ENCODE measurements at places on chromosomes 16 and 17.

DNA sequence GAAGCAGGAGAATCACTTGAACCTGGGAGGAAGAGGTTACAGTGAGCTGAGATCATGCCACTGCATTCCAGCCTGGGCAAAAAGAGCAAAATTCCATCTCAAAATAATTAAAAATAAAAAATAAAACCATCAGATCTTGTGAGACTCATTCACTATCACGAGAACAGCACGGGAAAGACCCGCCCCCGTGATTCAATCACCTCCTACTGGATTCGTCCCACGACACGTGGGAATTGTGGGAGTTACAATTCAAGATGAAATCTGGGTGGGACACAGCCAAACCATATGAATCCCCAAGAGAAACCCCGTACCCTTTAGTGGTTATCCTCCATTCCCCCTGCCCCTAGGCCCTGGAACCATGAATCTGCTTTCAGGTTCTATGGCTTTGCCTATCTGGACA, 15.4 kb upstream of the MGAT5B start:
- no peak for DNase-seq

GRCh38 chr17:16425202-16425601, 9.8 kb downstream of the TRPV2 start:
- DNase-seq = no peak

DNA sequence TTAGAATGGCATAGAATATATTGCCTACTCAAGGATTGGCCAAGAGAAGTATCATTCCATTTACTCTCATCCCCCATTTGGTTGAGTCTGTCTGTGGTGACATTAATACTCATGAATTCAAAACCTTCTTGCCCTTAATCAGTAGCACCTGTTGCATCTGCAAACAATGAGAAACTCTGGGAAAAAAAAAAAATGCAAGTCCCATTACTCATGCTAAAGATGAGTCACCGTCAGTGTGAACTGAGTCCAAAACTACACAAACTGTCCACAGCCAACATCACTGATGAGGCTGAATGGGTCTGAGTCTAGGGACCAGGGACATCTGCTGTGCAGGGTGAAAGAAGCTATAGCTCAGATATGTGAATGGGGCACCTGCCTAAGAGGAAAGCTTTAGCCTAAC, 96.9 kb upstream of the ADAMTS18 start:
- DNase-seq = no peak

GRCh38 chr17:82126556-82127314, 28.7 kb upstream of the FASN start:
- DNase-seq = no peak

GRCh38 chr17:80845069-80845862, 146.4 kb upstream of the CHMP6 start:
- no peak for DNase-seq

- peak; percentile 56 for DNase-seq
Observed at GRCh38 chr17:4499431-4500190, 930 bp downstream of the SPNS2 start.

- no peak for DNase-seq
Observed at GRCh38 chr17:16427020-16427419, 11.6 kb downstream of the TRPV2 start.

DNA sequence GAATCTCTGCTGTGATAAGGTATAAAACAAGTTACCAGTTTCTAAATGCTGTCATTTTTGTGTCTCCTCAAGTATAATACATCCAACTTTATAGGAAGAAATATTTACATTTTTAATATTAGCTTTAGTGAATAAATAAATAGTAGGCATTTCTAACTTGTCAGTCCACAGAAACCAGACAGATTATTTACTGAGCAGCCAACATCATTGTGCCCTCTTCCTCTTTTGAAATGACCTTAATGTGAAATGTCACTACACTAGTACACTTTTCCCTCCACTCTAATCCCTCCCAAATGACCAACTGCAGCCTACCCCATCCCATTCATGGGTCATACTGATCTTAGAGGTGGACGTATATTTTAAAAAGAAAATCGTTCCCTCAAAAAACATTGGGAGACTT, 9.2 kb downstream of the STXBP4 start:
- no peak for DNase-seq

- DNase-seq = no peak
Observed at GRCh38 chr17:27354491-27355081, 60.7 kb downstream of the WSB1 start.

GRCh38 chr16:70713342-70713741, 27.5 kb upstream of the MTSS2 start:
- DNase-seq = no peak

DNA sequence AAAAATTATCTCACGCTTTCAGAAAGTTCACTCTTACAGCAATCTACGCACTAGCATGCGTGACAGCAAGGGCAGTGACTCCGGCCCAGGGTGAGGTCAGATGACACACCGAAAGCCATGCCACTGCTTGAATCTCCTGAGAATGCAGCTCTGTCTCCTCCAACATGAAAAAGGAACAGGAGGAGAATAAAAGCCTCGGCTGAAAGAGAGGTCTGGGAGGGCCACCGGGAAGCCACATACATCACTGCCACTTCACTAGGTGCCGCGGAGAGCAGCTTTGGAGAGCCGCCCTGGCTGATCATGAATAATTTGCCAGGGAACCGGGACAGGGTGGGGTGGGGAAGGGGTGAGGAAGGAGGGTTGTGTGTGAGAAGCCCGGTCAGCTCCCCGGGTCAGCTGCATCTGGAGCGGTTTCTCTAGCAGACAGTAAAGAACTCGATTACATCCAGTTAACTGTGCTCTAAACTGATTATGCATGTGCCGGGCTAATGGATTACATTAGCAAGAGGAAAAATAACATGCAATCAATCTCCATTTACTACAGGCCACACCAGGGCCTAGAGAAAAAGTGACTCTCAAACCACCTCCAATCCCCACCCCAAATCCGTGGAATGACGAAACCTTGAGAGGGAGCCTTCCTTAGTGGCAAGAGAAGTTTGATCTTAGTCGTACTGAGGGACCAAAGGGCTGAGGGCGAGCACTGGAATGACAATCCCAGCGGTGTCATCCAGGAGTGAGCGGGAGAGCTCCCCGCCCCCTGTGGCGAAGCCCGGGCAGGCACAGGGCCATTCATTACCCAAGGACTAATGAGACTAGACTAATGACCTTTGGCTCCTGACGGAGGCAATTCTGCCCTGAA, 100.3 kb downstream of the ZFHX3 start:
- no peak for DNase-seq

DNA sequence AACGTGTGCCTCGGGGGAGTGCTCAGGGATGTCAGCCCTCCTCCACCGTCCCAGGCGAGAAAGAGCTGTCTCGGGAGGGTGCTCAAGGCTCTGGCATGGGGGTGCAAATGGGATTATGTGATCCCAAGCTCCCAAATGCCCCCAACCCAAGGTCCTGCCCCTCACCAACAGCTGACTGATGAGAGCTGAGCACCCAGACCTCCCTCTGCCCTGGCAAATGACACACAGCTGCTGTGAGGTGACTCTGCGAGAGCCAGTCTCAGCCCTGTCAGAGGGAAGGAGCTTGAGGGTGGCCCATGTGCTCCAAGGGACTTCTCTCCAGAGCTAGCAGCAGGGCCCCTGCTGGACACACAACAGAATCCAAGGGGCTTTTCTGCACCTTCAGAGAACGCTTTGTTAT, 7.7 kb downstream of the CDH5 start:
- DNase-seq = no peak

GRCh38 chr17:64615028-64615677, 47.0 kb downstream of the SMURF2 start:
- no peak for DNase-seq

GRCh38 chr16:18969855-18970240, 13.9 kb upstream of the TMC7 start:
- no peak for DNase-seq

GRCh38 chr16:70715055-70715858, 29.4 kb upstream of the MTSS2 start:
- DNase-seq = peak; percentile 90

GRCh38 chr17:30433514-30433913, 43.7 kb upstream of the GOSR1 start:
- DNase-seq = no peak

DNA sequence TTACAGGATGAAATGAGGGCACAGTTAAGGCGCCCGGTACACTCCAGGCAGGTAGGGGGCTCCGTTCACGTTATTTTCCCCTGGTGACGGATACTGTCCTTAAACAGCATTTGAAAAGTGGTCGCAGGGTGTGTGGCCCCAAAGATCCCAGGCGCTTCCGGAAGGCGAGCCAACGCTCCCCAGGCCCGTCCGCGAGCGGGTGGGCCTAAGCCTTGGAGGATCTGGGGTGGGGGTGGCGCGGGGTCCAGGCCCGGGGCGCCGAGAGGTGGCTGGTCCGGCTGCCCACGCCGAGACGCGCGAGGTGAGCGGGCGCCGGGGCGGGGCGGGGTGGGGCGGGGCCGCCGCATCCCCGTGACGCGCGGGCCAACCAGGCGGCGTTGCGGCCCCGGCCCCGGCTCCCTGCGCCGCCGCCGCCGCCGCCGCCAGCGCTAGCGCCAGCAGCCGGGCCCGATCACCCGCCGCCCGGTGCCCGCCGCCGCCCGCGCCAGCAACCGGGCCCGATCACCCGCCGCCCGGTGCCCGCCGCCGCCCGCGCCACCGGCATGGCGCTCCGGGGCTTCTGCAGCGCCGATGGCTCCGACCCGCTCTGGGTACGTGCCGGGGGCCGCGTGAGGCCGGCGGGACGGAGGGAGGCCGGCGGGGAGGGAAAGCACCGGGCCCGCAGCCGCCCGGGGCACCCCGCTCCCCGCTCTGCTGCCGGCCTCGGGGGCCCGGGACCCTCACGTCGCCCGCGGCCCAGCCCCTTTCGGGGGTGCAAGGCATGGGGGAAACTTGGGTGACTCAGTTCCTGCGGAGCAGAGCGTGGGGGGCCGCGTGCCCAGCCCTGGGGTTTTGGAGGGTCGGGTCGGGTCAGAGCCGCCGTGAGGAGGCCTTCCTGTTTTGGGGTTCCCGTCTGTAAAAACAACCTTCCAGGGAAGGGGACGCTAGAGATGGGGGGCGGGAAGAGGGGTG, at the start of gene ABCC1:
Gene ABCC1 (plus strand): TSS at position 407 of the 951 bp plus-strand sequence. CDS start 136 bp downstream, at position 543.
- DNase-seq = peak; percentile 56

- peak; percentile 14 for DNase-seq
Observed at GRCh38 chr17:61478026-61478789, 26.0 kb downstream of the TBX4 start.

Measured in femur (tissue), 1 donor.